ENCODE measurements at places on chromosomes 11 and 22. TPM values are rescaled to one million over a fixed set of nuclear protein-coding genes. Genes with fewer than 3 reads are reported as not detected.

KAT5 gene
- 44.9 TPM for total RNA-seq

GP1BB gene
- total RNA-seq = 4.3 TPM

CLMP gene
- total RNA-seq = 18.2 TPM

NOX4 gene
- 1.1 TPM for total RNA-seq

PHF21B gene
- 90.6 TPM for total RNA-seq

RAB39A gene
- total RNA-seq = 9.5 TPM

DNA sequence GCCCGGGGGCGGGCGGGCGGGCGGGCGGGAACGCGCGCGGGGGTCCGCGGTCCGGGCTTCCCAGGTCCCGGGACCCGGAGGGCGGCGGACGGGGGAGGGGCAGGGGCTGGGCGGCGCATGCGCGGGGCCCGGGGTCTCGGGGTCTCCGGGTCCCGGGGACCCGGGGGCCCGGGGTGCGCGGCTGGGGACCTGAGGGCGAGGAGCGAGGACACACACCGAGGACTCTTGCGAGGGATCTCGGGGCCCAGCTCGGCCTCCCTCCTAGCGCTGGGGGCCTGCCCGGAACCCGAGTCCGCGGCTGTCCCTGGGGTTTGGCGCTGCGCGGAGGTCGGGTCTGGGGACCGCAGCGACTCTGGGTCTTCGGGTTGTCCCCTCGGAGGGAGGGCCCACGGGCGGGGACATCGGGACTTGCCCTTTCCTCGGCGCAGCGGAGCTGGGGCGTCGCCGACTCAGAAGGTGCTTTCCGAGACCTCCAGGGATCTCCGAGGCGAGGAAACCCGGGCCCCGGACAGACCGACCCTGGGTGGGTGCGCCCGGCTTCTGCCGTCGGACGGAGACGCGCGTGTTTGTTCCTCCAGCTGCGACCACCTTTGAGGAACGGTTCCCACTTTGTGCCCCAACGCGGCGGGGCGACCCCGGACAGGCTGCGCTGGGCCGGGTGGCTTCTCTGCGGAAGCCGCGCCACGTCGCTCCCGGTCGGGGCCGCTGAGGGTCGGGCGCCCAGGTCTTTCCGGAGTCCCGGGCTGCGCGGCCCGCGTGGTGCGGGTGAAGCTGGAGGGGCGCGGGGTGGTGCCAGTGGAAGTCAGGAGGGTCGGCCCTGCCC lies 540 bp downstream of the PPARA start:
- DNase-seq = peak; percentile 38
- H3K27me3 ChIP-seq = peaks cover 50% of the 10 kb centered on the region
- peaks cover 9% of the 10 kb centered on the region for H3K4me1 ChIP-seq
- H3K4me3 ChIP-seq = peak overlapping the region; percentile 66

- DNase-seq = no peak
- no peak overlapping the region for H3K4me3 ChIP-seq
- peaks cover 24% of the 10 kb centered on the region for H3K4me1 ChIP-seq
- H3K27ac ChIP-seq = no peak overlapping the region
- no peaks in the 10 kb centered on the region for H3K27me3 ChIP-seq
- H3K36me3 ChIP-seq = peaks cover 5% of the 10 kb centered on the region
These were observed 96.0 kb downstream of the COMMD9 start for GRCh38 chr11:36193290-36193619.

DNA sequence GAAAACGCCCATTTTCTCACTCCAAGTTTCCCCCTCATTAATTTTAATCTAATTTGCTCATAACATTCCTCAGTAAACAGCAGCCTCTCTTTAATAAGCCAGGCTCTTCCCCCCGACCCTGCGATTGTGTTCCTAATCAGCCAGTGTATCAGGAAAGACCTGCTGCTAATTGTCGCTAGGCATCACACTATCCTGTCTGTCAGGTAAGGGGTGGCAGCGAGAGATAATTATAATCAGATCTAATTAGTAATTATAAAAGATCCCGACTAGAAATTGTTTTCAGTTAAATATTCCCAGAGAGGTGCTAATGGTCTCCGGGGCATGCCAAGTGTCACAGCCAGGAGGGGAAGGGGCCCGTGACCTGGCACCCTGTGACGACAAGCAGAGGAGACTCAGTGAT lies 142.8 kb downstream of the ST3GAL4 start:
- peaks cover 64% of the 10 kb centered on the region for H3K4me1 ChIP-seq
- H3K4me3 ChIP-seq = no peak overlapping the region
- DNase-seq = no peak

- H3K27ac ChIP-seq = no peak overlapping the region
- H3K27me3 ChIP-seq = peaks cover 58% of the 10 kb centered on the region
- peak; percentile 0 for DNase-seq
- H3K4me1 ChIP-seq = peaks cover 8% of the 10 kb centered on the region
- H3K36me3 ChIP-seq = no peaks in the 10 kb centered on the region
These were observed 11.8 kb downstream of the TBX1 start for GRCh38 chr22:19772422-19772672.

DNA sequence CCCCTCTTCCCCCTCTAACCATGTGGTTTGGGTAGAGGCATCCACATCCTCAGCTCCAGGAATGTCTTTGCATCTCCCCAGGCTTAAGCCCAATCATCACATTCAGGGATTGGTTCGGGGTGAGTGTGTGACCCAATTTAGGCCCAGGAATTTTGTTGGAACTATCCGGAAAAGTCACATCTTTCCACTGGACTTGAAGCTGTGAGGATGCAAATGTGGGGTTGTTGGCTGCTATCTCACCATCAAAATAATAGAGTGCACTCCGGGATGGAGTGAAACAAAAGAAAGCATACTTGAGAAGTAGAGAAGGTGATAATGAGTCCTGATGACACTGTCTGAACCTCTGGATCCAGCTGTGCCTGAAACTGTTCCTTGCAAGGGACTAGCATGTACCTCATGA lies 33.8 kb upstream of the OLFML1 start:
- peaks cover 21% of the 10 kb centered on the region for H3K4me1 ChIP-seq
- H3K4me3 ChIP-seq = no peak overlapping the region
- no peak for DNase-seq
- H3K36me3 ChIP-seq = no peaks in the 10 kb centered on the region
- no peak overlapping the region for H3K27ac ChIP-seq

DNA sequence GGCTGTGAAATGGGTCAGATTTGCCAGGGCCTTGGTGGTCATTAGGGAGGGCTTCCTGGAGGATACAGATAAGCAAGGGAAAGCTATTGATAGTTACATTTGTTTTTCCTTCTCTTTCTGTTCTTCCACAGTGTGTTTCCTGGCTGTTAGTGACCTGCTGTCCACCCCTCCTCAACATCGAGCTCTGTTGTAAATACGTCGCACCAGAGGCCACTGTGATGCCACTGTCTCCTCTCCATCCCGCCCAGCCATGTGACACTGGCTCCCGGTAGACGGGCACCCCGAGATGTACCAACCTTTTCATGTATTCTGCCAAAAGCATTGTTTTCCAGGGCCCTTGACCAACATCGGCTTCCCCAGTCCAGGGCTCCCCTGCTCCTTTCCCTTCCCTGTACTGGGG lies 58.1 kb downstream of the P4HA3 start:
- DNase-seq = no peak
- no peak overlapping the region for H3K27ac ChIP-seq
- peaks cover 29% of the 10 kb centered on the region for H3K27me3 ChIP-seq
- peaks cover 18% of the 10 kb centered on the region for H3K36me3 ChIP-seq
- H3K4me3 ChIP-seq = no peak overlapping the region

DNA sequence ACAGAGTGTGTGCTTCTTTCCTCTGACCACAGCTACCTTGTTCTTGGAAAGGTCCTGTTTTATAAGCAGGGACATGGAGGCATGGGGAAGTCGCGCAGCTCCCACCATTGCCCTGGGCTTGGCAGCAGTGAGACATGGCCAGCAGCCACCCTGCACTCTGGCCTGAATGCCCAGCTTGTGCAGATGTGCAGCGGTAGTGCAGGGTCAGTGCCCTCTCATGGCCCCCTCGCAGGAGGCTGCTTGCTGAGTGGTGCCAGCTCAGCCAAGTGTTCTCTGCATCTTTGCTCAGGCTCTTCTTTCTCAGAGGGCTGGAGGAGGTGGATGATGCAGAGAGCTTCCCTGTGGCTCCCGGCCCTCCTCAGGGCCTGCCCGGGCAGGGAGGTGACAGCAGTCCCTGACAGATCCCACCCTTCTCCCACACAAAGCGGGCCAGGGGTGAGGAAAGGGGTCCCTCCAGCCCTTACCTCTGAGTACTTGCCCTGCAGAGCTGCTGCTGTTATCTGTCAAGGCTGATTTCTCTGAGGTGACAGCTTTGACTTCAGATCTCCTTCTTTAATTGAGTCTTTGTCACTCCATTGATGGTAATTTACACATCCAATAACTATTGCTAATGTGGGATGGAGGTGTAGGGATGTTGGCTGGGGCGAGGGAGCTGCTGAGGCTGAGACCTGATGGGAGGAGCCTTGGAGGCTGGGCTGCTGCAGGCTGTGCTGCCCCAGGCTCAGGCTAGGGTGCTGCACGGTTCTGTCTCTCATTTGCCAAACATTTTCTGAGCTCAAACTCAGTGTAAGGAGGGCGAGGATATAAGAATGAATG lies 47.4 kb upstream of the B3GAT1 start:
- peaks cover 13% of the 10 kb centered on the region for H3K4me1 ChIP-seq
- H3K27me3 ChIP-seq = peaks cover 14% of the 10 kb centered on the region
- no peak for DNase-seq
- H3K36me3 ChIP-seq = no peaks in the 10 kb centered on the region
- no peak overlapping the region for H3K4me3 ChIP-seq

GRCh38 chr11:33907421-33907820 lies 15.5 kb upstream of the LMO2 start:
- H3K27ac ChIP-seq = no peak overlapping the region
- H3K36me3 ChIP-seq = no peaks in the 10 kb centered on the region
- DNase-seq = no peak
- H3K4me1 ChIP-seq = peaks cover 21% of the 10 kb centered on the region
- H3K27me3 ChIP-seq = no peaks in the 10 kb centered on the region
- no peak overlapping the region for H3K4me3 ChIP-seq

DNA sequence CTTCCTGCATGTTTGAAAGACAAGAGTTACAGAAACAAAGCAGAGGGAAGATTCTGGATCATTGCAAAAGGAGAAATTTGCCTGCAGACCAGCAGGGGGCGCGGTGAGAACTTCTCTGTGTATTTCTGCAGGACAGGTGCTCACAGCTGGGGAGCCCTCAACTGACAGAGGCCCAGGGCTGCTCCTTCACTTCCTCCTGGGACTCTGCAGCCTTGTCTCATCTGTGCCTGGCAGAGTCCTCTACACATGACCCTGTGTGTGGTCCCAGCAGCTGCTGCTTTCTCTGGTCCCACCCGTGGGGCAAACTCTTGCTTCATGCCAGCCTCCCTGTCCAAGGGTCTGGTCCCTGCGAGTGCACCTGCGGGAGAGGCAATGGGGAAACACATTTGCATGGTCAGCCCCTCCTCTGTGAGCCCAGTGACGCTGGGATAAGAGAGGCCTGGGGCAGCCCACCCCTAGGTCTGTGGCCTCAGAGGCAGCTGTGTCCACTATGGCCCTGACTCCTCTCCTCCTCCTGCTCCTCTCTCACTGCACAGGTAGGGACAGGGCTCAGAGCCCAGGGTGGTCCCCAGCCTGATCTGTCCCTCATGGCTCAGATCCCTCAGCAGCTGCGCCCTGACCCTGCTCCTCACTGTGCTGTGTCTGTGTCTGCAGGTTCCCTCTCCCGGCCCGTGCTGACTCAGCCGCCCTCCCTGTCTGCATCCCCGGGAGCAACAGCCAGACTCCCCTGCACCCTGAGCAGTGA lies 43.2 kb upstream of the VPREB1 start:
- H3K4me3 ChIP-seq = no peak overlapping the region
- peaks cover 4% of the 10 kb centered on the region for H3K4me1 ChIP-seq
- H3K36me3 ChIP-seq = no peaks in the 10 kb centered on the region
- H3K27me3 ChIP-seq = peaks cover 100% of the 10 kb centered on the region
- peak; percentile 50 for DNase-seq

GRCh38 chr11:18392434-18393321 lies 1.7 kb upstream of the LDHA start:
- H3K27me3 ChIP-seq = peaks cover 9% of the 10 kb centered on the region
- H3K4me3 ChIP-seq = no peak overlapping the region

- no peak overlapping the region for H3K27ac ChIP-seq
- no peaks in the 10 kb centered on the region for H3K27me3 ChIP-seq
- H3K36me3 ChIP-seq = no peaks in the 10 kb centered on the region
- DNase-seq = no peak
- 0 out of 2 replicates have a peak, but pooled peaks cover 4% of the 10 kb centered on the region for H3K4me1 ChIP-seq
These were observed 139.3 kb downstream of the CEP164 start for GRCh38 chr11:117466966-117467365.

DNA sequence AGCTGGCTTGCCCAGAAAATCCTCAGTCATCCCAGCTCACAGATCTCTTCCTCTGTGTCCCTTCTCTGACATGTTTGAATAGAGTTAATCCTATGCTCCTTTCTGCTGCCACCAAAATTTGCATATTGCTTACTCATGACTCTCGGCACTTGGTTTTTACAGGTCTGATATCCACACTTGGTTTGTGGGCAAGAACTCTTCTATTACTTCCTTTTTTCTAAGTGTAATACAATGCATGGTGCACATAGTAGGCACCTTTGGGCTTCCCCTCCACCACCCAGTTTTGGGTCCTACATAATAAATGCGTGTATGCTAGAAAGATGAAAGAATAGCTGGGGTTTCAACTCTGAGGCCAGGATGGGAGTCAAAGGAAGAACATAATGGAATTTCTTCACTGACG lies 69.7 kb upstream of the GRK3 start:
- H3K27me3 ChIP-seq = no peaks in the 10 kb centered on the region
- peaks cover 11% of the 10 kb centered on the region for H3K4me1 ChIP-seq
- no peak overlapping the region for H3K4me3 ChIP-seq

DNA sequence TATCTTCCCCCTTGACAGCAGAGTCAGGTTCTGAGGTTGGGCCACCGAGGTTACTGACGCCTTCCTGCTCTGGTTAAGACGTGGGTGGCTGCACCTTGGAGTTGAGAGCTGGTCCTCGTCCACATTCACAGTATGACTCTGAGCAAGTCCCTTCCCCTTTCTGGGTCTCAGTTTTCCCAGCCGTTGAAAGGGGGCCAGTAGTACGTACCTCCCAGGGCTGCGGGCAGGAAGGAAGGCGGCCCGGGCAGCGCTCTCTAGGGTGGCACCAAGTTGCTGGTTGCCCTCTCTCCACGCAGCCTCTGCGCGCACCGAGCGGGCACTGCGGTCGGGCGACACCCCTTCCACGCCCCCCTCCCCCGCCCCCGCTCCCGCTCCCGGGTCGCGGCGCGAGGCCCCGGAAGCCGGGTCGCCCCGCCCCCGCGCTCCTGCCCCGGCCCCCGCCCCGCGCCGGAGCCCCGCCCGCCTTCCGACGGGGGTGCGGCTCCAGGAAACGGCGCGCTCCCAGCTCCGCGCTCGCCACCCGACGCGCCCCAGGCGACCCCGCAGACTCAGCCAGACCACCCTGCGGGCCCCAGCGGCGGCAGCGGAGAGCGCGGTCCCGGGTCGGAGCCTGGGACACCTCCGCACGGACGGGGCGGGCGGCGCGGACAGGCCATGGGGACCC lies at the start of gene EHBP1L1:
Gene EHBP1L1 (plus strand): TSS at position 486 of the 664 bp plus-strand sequence. CDS start 250 bp downstream, outside the sequence.
- no peak for DNase-seq
- no peaks in the 10 kb centered on the region for H3K36me3 ChIP-seq
- peaks cover 38% of the 10 kb centered on the region for H3K27me3 ChIP-seq
- peak within 1 kb of the TSS; percentile 84 for H3K4me3 ChIP-seq
- H3K4me1 ChIP-seq = peaks cover 35% of the 10 kb centered on the region

GRCh38 chr11:67120881-67121710 lies 2.0 kb downstream of the KDM2A start:
- H3K27me3 ChIP-seq = peaks cover 4% of the 10 kb centered on the region
- peak overlapping the region; percentile 94 for H3K4me3 ChIP-seq
- no peak for DNase-seq

Data from WTC11 (cell line).